ENCODE measurements at places on chromosomes 12 and 14. TPM values are rescaled to one million over a fixed set of nuclear protein-coding genes. Genes with fewer than 3 reads are reported as not detected.

The KRT83 gene
- under 0.01 TPM for total RNA-seq

The BEST3 gene
- total RNA-seq = not detected

The CGRRF1 gene
- total RNA-seq = 11.8 TPM

The NELL2 gene
- total RNA-seq = under 0.01 TPM

The TAS2R50 gene
- total RNA-seq = 0.96 TPM

The CELA1 gene
- total RNA-seq = not detected

The MMP14 gene
- total RNA-seq = 151 TPM

The RACGAP1 gene
- 16.0 TPM for total RNA-seq

The ANO2 gene
- total RNA-seq = not detected

The OVCH1 gene
- not detected for total RNA-seq

The RNF41 gene
- total RNA-seq = 117 TPM

The ANKRD33 gene
- not detected for total RNA-seq

The ADCY4 gene
- total RNA-seq = 1.7 TPM

The EMP1 gene
- total RNA-seq = 13.4 TPM

The ARID2 gene
- 18.8 TPM for total RNA-seq

The LRRC10 gene
- total RNA-seq = not detected

The HECTD4 gene
- 13.3 TPM for total RNA-seq

The PTPN6 gene
- 13.0 TPM for total RNA-seq

The PLEKHH1 gene
- 2.9 TPM for total RNA-seq

The NUDT14 gene
- total RNA-seq = 36.9 TPM

The EIF2B1 gene
- 72.3 TPM for total RNA-seq
